ENCODE measurements at places on chromosomes 3 and 15.

DNA sequence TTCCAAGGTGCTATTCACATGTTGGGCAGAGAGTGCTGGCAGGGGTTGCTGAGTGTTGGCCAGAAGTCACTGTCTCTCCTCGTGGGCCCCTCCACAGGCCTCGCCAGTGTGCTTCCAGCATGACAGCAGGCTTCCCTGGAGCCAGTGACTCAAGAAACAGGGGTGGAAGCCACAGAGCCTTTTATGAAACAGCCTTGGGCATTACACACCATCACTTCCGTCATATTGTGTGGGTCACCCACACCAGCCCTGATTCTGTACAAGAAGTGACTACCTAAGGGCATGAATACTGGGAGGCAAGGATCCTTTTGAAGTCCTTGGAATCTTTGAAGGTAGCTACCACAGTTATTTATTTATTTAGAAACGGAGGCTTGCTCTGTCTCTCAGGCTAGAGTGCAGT lies 177.6 kb upstream of the UBE3A start:
- no peak for DNase-seq

GRCh38 chr15:68401496-68402431 lies 30.2 kb downstream of the ITGA11 start:
- DNase-seq: no peak

DNA sequence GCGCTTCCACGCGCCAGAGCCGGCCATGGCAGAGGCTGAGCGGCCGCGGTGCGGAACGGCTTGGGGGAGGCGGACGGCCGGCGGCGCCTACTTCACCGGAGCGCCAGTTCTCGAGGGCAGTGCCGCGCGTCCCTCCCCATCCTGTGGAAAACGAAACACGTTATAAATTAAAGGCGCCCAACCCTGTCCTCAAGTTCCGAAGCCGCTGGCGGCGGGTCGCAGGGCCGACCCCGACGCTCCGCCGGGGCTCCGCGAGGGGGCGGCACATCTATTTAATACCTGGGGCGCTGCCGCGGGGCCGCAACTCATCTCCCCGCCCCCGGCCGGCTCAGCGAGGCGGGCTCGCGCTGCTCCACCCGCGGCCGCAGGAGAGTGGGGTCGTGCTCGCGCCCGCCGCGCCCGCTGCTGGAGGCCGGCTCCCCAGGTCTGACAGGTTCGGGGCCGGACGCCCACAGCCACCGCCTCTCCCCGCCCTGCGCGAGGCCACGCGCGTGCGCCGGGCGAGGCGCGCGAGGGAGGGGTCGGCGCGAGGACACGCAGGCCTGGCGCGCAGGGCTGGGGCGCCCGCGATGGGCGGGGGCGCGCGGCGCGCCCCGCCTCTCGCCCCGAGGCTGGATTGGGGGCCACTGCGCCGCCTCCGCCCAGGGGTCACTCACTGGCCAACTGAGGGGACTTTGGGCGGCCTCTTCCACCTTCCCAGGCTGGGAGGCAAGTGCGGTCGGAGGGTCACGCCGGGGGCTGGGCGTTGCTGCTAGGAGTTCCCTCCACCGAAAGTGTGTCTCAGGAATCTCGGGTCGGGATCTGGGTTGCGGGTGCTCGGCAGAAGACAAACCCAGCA lies at the start of gene SLC30A4:
TSS of gene SLC30A4 (minus strand) at position 428 of the 838 bp plus-strand sequence. CDS start at position 27, 401 bp downstream.
- peak; percentile 38 for DNase-seq

- DNase-seq: peak; percentile 47
Measured at GRCh38 chr3:45225465-45226205, 452 bp downstream of the TMEM158 start.

- peak; percentile 81 for DNase-seq
Measured at GRCh38 chr15:97995881-97996603, 35.5 kb downstream of the ARRDC4 start.

DNA sequence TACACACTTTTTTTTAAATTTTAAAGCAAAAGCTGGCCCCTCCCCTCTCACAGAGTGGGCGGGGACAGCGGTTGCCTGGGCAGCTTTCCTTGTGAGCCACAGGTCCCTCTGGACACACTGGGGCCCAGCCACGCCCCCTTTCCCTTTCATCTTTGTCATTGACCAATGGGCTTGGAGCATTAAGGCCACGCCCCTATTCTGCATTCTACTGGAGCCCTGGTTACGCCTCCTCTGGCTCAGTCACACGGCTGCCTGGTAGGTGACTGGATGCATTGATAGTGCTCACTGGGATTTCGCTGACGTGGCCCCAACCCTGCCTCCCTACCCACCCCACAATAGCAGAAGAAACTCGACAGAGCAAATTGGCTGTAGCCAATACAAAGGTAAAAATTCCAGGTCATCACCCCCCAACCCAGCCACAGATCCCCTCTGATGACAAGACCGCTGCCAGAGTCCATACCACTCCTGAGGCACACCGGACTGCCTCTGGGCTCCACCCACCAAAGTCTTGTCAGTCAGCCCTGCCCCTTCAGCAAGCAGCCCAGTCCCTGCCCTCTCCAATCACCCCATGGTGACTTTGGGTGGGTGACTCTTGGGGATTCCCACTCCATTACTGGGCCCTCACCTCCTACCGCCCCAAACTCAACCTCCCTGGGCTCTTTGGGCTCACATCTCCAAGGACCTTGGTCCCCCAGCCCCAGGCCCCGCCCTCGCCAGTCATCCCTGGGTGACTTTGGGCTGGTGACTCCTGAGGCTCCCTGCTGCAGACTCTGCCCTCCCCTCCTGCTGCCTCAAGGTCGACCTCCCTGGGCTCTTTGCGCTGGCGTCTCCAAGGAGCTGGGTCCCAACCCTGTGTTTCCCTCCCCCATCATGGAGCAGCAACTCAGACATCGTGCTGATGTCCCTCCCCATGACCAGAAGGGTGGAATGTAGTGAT lies 112.2 kb upstream of the FAN1 start:
- no peak for DNase-seq

GRCh38 chr3:76827701-76828226 lies 212.1 kb upstream of the ROBO2 start:
- DNase-seq: no peak

DNA sequence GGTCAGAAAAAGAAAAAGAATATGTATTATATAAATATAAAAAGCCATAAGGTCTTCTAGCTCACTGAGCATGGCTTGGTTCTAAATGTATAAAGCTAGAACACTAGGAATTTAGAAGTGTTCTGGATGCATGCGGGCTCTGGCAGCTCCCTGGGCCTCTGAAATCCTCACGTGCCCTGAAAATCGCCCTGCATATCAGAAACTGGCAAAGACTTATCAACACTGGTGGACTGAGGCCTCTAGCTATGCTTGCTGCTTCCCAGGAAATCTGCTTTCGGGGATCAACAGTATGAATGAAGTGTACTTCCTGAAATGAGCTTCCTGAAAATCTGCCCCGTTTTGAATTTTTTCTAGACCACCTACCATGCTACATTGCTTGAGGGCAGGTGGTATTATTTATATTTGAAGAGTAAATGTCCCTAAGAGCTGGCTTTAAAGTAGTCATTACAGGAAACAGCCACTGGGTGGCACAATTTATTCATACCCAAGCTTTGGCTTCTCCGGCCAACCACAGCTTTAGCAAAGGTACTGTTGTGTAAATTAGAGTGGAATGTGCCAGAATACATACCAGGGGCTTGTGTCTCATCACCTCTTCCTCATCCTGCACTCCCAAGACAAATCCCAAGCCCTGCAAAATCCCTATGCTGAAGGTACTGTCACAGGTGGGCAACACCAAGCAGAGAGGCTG lies 17.7 kb downstream of the CRTAP start:
- DNase-seq: peak; percentile 64

- DNase-seq: no peak
Measured at GRCh38 chr3:62566022-62566557, 192.7 kb upstream of the FEZF2 start.

DNA sequence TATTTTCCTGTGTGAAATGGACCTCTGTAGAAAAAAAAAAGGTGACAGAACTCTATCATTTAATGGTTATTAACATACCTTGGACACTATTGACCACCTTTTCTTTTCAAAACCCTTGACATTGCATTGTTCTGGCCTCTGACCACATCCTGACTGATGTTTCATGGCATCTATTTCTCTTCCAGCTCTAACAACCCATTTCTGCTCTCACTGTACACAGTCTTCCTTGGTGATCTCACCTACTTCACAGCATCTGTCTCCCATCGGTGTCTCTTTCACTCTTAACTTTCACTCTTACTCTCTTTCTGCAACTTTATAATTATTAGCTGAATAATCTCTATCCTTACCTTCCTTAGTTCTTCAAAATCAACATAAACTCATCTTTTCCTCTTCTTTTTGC lies 217.4 kb upstream of the CD96 start:
- no peak for DNase-seq

DNA sequence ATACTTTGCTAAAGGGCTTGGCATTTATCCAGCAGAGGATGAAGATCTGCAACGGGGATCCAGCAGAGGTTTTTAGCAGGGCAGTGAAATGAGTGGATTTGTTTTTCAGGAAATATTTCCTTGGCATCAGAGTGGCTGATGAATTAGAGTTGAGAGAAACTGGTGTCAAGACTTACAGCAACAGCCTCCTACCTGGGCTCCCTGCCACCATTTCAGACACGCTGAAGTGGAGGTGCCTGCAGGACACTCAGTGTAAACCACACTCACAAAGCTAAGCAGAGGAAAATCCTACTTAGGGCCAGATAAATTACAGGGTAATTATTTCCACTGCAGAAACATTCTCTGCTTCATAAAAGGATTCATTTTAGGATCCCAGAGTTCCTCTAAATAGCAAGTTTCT lies 519.7 kb downstream of the FGF12 start:
- no peak for DNase-seq

GRCh38 chr3:87732294-87732693 lies 326.5 kb downstream of the CGGBP1 start:
- no peak for DNase-seq

DNA sequence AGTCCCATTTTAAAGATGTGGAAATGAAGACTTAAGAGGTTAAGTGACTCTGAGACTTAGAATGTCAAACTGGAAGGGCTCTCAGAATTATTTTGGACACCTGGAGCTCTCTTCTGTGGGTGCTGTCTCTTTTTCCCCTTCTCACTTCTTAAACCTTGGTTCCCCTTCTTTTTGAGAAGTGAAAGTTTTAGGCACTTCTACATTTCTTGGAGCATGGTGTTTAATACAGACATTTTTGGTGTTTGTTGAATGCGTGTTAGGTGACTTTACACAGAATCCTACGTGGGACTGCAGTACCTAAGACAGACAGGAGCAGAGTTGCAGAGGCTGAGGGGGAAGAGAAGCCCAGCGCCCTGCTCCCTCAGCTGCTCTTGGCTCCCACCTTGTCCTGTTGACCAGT lies 133.3 kb downstream of the MDFIC2 start:
- DNase-seq: no peak

DNA sequence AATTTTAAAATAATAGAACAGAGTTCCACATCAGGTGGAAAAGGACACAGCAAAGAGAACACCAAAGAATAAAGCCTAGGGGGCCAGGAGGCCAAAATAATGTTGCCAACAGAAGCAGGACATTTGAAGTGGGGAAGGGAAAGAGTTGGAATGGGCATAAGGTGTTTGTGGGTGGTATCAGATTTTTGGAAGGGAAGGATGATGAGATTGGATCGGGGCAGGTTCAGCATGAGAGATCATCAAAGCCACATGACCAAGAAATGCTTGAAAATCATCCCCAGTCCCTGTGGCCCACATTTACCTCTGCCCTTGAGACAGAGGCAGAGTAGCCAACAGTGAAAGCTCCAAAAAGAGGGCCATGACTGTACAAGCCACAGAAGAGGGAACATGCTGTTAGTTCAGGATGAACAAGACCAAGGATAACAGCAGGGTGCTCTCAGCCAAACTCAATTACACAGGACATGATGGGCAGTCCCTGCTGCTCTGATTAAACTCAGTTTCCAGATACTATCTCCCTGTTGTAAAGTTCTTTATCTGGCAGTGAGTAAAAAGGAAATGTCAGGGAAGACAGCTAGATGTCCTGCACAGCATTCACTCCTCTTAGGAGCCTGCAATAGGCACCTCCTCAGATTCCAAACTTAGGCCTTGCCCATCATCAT lies 32.5 kb downstream of the RAB27A start:
- no peak for DNase-seq

DNA sequence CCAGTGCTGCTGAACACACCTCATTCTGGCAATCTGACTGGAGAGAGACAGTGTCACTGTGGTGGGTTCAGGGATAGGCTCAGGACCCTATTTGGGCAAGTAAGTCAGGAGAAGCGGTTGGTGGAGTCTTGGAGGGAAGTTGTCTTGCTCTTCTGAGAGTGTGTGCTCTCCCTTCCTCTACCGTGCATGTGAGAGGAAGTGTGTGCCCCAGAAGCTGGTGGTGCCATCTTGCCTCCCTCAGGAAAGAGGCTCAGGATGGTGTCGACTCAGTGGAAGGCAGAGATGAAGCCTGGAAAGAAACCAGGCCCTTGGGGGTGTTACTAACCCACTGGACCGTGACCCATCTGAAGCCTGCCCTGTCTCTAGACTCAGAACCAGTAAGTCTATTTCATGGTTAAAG lies 6.8 kb upstream of the RARRES1 start:
- no peak for DNase-seq

DNA sequence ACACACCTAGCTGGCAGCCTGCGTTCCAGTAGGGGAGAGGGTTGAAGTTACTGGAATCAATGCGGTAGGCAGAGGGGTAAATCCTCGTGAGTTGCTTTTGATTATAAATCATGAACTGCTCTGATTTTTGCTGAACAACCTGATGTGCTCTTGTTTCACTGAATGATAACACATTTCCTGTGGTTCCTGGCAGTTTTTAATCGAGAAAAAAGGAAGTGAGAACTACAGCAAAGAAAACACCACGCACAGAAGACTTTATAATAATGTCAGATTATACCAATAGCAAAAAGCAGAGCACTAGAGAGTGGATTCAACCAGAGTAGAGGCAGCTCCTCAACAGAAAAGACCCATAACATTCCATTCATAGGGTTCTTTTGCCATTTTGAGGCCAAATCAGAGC lies 200.8 kb upstream of the STRIT1 start:
- DNase-seq: no peak

- DNase-seq: no peak
Measured at GRCh38 chr3:41317718-41318117, 118.4 kb downstream of the CTNNB1 start.

DNA sequence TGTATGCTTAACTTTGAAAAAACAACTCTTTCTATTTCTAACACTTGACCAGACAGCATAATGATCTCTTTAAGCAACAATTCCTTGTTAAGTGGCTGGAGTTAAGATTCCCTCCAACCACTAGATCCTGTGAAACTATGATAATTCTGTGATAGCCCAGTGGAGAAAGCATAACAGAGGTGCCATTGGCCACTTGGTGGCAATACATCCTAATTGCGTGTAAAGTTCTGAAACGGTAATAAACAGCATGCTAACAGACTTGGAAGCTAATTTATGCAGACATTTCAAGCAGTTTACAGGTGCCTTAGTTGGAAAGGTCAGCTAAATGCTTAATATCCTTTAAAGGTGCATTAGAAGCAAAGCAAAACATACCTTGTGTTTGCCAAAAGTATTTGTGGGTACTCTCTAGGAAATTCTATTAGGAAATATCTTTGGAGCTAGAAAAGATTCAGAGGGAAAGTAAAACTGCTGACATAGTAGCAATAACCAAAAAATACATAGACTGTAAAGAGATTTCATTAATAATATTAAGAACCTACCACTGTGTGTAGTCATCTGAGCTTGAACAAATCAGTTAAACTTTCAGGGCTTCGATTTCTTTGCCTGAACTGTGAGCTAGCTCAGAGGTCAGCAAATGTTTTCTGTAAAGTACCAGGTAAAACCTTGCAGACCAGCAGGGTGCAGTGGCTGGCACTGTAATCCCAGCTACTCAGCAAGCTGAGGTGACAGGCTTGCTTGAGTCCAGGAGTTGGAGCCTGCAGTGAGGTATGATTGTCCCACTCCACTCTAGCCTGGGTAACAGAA lies 19.0 kb upstream of the CSTA start:
- peak; percentile 39 for DNase-seq

- no peak for DNase-seq
Measured at GRCh38 chr3:118436697-118437262, 597.9 kb downstream of the IGSF11 start.

GRCh38 chr3:178806651-178807050 lies 265.0 kb downstream of the ZMAT3 start:
- no peak for DNase-seq
